GM18507 (cell line): ENCODE measurements at places on chromosomes 3 and 15.
A peak's percentile ranks its signal among the peaks of the same experiment; 100 is the strongest.

DNA sequence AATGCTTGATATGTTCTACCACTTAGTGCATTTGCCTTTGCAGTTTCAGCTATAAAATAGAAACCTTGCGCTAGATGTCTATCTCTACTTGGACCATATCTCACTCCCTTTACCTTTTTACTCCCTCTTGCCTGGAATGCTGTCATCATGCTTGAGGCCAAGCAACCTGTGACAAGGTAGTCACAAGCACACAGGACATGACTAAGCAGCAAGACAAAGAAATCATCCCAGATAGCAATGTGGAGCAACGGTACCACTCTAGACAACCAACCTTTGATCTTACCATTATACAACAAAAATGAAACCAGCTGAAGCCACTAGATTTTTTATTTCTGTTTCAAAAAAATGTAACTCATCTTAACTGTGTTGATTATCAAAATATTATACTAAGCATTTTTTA, 50.5 kb upstream of the SPSB4 start:
- DNase-seq: no peak

- DNase-seq: no peak
Observed at GRCh38 chr3:72724070-72724469, 124.2 kb downstream of the SHQ1 start.

DNA sequence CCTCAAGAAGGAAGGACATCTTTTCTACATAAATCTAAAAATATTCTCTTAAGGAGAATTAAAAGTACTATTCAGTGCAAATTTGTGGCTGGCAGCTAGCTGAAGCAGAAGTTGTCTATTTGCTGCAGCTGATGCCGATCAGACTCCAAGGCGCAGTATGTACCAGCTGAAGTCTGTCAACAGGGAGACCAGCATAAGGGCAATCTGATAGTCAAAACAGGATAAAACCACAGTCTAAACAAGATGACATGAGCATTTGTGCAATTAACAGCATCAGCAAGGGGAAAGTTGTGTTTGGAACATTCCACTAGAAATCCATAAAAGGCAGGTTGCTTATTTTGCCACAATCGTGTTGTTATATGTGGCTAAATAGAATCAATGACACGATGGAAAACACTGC, 198.2 kb upstream of the ROBO2 start:
- DNase-seq: no peak

DNA sequence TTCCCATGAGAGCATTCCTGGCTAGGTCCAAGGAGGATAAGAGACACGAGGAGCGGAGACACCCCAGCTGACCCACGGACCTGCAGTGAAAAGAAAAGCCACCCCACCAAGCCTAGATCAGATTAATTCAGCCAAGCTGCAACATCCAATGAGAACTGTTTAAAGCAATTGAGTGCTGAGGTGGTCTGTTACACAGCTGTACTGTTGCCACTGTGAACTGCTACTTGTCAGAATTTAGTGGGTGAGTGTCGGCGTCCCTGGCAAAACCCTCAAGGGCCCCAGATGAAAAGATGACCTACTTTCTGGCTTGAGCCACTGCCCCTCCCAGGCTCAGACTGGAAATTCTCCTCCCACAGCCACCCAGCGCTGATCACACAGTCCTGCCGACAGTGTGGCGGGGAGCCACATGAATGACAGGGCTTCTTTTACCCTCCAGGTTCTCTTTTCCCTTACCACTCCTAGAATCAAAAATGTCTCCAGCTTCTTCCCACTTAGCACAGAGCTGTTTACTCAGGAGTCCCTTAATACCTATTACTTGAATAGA, 26.4 kb upstream of the KBTBD12 start:
- DNase-seq: no peak

DNA sequence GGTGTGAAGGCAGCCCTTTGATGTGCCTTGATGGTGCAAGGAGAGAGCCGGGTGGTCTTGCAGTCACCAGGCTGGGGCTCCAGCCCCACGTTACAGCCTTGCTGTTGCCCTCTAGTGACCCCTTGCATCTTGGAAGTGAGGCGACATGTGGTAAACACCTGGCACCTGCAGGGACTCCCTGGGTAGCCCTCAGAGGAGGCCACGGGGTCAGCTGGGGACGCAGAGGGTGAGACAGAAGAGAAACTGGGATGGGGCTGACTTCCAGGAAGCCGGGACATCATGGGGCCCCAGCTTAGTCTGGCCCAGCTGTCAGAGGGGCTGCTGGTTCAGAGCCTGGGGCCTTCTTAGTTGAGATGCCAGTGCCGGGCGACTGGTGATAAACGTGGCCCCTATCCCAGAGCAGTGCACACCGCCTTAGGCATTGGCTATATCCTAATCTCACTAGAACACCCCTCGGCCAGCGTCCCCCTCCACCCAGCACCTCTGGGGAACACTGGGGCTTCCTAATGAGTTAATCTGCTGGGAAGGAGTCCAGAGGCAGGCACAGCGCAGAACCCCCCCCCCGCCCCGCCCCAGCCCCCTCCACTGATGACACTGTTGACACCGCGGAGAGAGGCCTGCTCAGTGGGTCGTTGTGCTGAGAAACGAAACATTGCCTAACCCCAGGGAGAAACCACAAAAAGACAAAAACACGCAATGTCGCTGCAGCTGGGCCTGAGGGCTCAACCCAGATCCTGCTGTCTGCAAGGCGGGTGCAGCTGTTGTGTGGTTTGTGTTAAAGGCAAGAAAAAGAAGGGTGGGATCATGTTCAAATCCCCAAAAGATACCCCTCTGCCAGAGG, 60.5 kb upstream of the KLF13 start:
- peak; percentile 76 for DNase-seq

DNA sequence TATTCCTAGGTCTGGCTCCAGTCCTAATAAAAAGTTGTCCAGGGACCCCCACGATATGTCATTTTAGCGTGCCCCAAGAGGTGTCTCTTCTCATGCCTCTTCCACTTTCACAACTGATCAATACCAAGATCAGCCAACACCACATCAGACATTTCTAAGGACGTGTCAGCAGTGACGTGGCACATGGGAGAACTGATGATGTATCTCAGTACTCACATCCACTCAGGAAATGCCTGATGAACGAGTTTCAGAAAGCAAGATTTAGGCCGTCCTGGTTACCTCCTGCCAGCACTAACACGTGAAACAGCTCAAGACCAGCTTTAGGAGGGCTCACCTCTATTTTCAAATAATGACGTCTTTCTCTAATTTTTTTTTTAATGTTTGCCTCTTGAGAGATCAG, 19.6 kb downstream of the VGLL4 start:
- DNase-seq: no peak
